ENCODE measurements at places on chromosomes 16 and 17. TPM values are rescaled to one million over a fixed set of nuclear protein-coding genes. Genes with fewer than 3 reads are reported as not detected.

- peak; percentile 40 for DNase-seq
Measured at GRCh38 chr16:1054660-1055556, 17.6 kb upstream of the SSTR5 start.

GRB7 gene
- total RNA-seq, result 0.30 TPM

DNA sequence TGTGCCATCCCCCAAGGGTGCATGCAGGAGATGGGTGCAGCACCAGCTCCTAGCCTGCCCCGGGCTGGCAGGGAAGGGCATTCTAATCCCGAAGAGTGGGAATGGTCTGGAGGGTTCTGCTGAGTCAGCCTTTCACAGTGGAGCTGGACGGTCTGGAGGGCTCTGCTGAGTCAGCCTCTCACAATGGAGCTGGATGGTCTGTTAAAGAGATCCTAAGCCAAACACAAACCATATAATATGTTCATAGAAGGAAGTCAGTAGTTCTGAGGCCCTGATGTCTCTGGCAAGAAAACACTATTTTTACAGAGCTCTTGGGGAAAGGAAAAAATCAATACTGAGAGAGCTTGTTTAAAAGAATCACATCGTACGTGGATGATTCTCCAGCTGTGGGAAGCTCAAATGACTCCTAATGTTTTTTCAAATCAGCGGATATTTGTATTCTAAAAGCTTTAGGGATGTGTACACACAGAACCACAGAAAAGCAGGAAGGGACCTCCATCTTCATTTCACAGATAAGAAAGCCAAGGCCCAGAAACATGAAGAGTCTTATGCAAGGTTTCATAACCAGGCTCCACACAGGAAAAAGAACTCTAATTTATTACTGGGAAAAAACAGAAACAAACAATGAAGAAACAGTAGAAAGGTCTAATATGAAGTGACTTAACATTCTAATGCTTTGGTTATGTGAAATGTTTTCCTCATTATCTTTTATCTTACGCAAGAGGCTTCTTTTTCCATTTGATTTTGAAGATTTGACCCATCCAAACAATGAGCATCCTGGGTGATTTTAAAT is 176.3 kb downstream of the VPS53 start:
- no peak for DNase-seq

MPP2 gene
- total RNA-seq, result 13.3 TPM

GRCh38 chr17:70563281-70563820 is 394.0 kb downstream of the KCNJ2 start:
- DNase-seq, result no peak

- DNase-seq, result no peak
Measured at GRCh38 chr16:47374629-47375028, 86.2 kb downstream of the ITFG1 start.

DNA sequence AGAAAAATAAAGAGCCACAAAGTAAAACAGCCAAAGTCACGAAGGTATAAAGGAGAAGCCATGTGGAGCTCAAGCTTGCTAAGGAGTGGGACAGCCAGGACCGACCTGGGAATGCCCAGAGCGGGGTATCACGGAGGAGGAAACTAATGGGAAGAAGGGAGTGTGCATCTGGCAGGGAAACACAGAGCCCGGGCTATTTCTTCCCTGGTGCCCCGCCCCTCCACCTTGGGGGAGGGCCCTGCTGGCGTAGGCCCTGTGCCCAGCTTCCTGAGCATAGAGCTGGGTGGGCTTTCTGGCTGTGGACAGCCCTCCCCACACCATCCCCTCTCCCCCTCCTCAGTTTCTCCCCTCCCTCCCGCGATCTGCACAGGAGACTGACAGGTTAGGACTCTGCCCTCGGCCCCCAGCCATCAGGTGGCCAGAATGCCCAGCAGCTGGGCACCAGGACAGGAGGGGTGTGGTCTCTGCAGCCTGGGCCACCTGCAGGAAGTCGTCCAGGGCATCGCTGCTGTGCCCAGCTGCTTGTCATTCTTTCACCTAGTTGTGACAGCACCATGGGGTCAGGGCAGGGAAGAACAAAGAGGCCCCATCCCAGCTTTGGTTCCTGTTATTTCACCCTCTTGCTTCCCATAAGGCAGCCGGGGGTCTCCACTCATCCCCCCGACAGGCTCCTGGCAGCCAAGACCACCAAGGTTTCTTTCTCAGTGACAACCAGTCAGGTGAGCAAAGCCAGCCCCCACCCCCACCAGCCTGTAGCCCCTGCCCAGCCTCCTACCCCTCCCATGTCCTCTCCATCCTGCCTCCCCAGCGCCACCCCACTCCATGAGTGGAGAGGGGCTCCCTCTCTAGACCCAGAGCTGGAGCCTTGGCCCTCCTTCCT is 7.1 kb upstream of the DCAF7 start:
- DNase-seq, result no peak

CACNA1H gene
- 3.8 TPM for total RNA-seq

GRCh38 chr17:72684405-72685020 is 408.0 kb downstream of the SLC39A11 start:
- no peak for DNase-seq

DNA sequence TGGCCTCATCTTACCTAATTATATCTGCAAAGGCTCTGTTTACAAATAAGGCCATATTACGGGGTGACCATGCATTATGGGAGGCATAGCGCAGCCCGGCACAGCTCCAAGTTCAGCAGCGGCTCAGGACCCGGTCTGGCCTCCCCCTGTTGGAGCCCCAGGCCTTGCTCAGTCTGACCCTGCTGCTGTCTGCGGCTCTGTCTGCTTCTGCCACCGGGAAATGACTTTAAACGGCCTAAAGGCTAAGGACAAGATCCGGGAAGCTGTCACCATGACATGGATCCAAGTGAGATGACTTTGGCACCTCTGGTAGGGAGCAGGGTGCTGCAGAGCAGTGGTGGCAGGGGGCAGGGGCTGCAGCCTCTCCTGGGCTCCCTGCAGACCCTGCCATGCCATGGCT is 140.6 kb upstream of the GSE1 start:
- no peak for DNase-seq

ZSWIM7 gene
- total RNA-seq, result 31.2 TPM

DNA sequence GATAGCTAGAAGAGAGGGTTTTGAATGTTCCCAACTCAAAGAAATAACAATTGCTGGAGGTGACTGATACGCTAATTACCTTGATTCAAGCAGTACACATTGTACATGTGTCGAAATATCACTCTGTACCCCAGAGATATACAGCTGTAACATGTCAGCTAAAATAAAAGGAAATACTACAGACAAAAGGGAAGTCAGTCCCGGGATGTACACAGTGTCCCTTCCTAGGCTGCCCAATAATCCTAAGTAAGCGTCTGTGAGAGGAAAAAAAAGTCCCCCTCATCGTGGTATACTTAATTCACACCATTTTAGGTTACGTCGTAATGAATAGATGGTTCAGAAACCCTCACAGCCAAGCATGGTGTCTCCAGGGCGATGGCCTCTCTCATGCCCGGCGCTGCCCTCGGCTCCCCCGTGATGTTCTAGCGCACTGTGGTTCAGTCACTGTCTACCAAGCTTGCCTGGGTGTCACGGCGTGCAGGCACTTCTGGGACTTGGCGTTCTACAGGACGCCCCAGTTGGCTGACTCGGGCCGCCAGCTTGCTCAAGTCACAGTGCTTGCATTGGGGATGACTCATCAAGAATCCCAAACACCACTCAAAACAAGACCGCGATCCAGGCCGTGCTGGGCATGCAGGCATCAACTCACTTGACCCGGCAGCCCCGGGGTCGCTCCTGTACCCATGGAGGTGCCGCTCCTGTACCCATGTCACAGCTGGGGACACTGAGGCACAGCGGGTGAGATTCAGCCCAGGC is 27.6 kb downstream of the CCDC40 start:
- no peak for DNase-seq

DNA sequence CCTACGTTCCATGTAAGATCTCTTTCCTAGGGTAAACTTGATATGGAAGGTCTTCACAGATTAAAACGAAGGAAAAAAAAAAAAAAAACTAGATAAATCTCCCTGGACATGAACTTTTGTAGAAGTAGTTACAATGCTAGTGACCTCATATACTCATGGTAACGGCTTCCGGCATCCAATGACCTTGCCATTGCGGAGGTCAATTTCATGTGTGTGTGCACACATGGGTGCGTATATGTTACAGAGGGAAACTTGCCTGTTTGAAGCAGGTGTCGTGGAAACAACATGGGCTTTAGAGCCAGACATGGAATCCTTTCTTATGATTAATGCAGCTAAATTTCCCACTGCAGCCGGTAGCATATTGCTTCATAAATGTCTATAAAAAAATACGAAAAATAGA is 435.5 kb downstream of the MAF start:
- DNase-seq, result no peak

RASL10B gene
- total RNA-seq, result 8.4 TPM

MEFV gene
- total RNA-seq, result 0.87 TPM

DNA sequence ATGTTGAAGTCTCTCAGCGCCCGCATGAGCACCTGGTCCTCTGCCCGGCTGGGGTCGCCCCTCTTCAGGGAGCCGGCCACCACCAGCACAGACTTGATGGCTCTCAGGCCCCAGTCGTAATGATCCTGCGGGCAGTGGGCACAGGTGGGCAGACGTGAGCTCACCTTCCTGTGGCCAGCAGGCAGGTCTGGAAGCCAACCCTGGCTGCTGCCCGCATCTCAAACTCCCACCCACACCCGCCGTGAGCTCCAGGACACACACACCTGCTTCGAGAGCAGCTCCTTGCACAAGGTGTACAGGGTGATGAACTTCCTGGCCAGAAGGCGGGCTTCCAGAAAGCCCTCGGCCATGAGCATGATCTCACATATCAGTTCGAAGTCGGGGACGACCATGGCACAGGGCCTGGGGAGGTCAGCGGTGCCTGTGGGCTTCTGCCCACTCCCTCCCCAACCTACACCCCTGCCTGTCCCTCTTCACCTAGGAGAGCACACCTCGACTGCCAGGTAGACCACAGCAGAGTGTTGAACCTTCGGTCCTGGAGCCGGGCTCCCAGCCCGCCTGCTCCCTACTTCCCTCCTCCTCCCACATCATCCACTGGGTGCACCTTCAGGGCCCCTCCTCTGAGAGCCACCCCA is 82.4 kb downstream of the DNAH17 start:
- no peak for DNase-seq

LRRC45 gene
- total RNA-seq, result 13.1 TPM

DNA sequence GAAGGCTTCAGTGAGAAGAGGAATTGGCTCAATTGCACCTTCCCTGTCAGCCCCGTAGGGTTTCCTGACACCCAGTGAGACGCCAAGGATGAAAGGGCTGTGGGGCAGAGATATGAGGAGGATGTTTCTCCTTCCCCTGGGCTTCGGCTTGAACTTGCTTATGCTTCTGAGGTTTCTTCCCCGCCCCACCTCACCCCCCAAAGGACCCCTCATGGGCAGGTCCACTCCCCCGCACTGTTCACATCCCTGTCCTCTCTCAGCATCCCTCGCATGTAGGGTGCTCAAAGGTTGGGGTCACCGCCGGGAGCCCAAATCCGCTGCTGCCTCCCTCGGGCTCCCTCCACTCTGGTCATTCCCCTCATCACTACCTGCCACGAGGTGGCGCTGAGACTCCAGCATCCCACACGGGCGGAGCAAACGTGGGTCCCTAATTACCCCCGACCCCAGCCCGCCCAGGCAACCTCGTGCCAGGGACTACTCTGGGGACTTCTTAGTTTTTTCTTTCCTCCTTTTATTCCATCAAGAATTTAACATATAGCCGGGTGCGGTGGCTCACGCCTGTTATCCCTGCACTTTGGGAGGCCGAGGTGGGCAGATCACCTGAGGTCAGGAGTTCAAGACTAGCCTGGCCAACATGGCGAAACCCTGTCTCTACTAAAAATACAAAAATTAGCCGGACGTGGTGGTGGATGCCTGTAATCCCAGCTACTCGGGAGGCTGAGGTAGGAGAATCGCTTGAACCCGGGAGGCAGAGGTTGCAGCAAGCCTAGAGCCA is 3.3 kb upstream of the TRARG1 start:
- DNase-seq, result peak; percentile 48

DNA sequence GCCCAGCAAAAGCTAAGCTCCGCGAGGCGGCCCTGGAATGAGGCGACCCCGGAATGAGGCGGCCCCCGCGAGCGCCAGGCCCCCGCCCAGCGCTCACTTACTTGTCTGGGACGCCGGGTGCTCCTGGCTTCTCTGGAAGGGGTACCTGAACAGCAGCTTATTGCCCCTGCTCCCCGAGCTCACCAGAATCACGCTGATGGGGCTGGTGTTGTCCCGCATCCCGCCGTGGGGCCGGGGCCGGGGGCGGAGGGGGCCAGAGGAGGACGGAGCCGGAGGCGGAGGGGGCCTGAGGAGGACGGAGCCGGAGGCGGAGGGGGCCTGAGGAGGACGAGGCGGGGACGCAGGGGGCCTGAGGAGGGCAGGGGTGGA is 440 bp downstream of the NPRL3 start:
- DNase-seq, result no peak

DNA sequence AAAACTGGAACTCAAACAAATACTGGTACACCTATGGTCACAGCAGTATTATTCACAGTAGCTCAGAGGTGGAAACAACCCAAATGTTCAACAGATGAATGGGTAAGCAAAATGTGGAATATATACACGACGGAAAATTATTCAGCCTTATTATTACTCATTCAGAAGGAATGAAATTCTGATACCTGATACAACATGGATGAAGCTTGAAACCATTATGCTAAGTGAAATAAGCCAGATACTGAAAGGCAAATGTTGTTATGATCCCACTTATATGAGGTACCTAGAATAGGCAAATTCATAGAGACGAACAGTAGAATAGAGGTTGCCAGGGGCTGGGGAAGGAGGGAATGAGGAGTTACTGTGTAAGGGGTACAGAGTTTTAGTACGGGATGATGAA is 27.1 kb upstream of the MYLK3 start:
- no peak for DNase-seq

- no peak for DNase-seq
Measured at GRCh38 chr16:12283596-12283995, 307.1 kb downstream of the SNX29 start.

KRTAP2-1 gene
- not detected for total RNA-seq

GRCh38 chr16:4410335-4411075 is 5.9 kb downstream of the CORO7 start:
- peak; percentile 69 for DNase-seq

DNA sequence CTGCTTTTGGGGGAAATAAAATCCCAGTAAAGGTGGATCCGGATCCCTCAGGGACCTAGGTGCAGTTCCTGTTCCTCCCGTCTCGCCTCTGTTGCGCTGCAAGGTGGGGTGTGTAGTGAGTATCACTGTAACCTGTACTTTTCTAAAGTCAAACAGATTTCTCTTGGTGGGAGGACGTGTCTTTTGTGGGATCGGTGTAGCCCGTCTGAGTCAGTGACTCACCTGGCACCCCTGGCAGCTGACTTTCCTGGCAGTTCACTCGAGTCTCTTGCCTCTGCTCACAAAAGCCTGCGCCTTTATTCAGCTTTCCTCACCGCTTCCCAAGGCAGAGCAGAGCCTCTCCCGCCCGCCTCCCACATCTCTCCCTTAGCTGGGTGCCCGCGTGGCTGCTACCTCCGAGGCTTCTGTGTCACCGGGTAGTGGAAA is 85.7 kb downstream of the CMIP start:
- DNase-seq, result no peak

GRCh38 chr17:31328160-31328535 is 6.7 kb upstream of the EVI2A start:
- no peak for DNase-seq

- DNase-seq, result no peak
Measured at GRCh38 chr17:18159551-18160120, 24.0 kb upstream of the ALKBH5 start.

All from tibial nerve (tissue), 4 donors.